ENCODE measurements at places on chromosomes 2 and 18.

DNA sequence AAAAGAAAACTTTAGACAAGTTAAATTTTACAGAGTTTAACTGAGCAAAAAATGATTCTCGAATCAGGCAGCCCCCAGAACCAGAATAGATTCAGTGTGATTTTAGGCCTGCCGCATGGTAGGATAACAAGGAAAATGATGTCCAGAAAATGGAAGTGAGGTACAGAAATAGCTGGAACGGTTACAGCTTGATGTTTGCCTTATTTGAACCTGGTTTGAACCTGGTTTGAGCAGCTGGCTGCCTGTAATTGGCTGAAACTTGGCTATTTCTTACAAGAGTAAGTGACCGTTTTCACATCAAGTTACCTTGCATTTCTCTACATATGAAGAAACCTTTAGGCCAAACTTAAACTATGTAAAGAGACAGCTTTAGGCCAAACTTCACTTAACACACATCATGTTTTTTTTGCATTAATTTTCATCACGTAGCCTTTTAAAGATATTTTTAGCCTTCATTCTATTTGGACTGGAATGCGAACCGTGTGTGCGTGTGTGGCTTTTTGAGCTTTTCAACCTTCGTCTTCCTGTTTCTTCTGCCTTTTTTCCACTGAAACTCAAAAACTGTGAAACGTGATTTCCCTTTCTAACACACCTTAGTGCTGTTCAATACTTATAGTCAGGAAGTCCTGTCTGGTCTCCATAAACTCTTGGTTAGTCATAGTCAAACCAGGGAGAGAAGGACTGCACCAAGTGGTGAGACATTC is 4.5 kb upstream of the POLE4 start:
- no peak for DNase-seq

- no peak for DNase-seq
Observed at GRCh38 chr2:215723631-215724011, 287.8 kb upstream of the FN1 start.

DNA sequence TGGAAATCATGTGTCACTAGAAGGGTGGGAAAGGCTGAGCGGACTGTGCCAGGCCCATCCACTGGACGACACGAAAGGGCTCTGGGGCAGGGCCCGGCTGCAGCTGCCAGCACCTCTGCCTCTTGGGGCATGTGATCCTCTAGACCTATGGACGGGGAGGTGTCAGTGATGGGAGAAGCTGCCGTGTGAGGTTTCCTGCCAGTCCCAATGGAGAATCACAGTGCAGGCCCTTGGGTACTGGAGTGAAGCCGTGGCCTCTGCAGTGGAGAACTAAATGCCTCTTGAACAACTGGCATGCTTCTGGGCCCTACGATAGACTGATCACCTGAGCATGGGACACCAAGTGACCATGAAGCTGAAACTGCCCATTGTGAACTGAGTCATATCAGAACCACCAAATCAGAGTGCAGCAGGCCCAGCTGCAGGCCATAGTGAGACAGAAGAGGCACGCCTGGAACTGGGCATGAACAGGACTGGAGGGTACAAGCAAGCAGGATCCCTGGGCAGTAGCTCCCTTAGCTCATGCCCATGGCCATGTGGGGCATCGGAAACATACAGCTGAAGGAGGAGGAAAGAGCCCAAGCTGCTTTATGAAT is 18.8 kb upstream of the RHOB start:
- no peak for DNase-seq

DNA sequence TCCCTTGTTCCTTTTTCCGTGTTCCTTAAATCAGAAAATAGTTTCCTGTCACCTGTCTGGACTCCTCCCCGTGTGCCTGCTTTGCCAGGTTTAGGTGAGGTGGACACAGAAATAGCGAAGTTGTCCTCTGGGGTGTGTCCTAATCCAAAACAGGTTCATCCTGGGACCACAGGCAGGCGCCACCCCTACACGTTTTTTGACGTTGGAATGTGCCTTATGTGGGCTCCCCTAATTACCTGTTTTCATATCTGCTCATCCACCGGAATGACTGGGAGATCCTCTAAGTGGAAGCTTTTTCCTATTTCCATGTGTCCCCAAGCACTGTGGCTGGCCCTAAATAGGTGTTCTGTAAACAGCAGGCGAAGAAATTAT is 49.0 kb upstream of the PAIP2B start:
- DNase-seq = no peak

GRCh38 chr2:1868683-1869141 is 124.4 kb upstream of the PXDN start:
- no peak for DNase-seq

- DNase-seq = no peak
Observed at GRCh38 chr2:111905990-111906735, 7.8 kb downstream of the MERTK start.

- no peak for DNase-seq
Observed at GRCh38 chr2:238786792-238787490, 60.9 kb upstream of the TWIST2 start.

DNA sequence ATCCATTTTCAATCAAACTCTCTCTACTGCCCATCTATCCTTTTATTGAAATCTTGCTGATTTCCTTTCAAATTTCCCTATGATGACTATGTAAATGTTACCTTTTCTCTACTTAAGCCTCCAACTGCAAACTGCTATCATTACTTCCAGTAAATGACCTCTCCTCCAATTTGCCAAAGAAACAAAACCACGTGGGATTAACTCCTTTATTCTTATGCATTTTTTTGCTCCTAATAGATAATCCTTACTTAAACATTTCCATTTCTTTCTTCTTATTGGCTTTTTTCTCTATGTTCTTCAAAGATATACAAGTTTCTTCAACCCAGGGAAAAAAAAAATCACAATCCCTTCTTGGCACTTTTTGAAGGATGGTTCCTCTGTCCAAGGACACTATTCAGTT is 61.2 kb downstream of the CCDC88A start:
- no peak for DNase-seq

GRCh38 chr2:34853646-34854045 is 1254.5 kb upstream of the FAM98A start:
- no peak for DNase-seq

- no peak for DNase-seq
Observed at GRCh38 chr2:233290051-233290845, 17.4 kb upstream of the SAG start.

- no peak for DNase-seq
Observed at GRCh38 chr2:29223851-29224692, 108.9 kb downstream of the CLIP4 start.

GRCh38 chr18:73959352-73959751 is 188.3 kb downstream of the FBXO15 start:
- DNase-seq = no peak

- no peak for DNase-seq
Observed at GRCh38 chr2:74658516-74658915, 4.5 kb downstream of the SEMA4F start.

DNA sequence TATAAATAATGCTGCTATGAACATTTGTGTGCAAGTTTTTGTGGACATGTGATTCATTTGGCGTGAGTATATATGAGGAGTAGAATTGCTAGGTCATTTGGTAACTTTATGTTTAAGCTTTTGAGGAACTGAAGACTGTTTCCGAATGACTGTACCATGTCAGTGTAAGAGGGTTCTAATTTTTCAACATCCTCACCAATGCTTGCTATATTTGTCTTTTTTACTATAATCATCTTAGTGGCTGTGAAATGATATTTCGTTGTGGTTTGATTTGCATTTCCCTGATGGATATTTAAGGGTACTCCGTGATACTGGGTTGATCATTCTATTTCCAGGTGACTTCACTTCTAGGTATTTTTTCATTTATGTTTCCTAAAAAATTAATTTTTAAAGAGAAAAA is 241.1 kb downstream of the BCL2 start:
- no peak for DNase-seq

DNA sequence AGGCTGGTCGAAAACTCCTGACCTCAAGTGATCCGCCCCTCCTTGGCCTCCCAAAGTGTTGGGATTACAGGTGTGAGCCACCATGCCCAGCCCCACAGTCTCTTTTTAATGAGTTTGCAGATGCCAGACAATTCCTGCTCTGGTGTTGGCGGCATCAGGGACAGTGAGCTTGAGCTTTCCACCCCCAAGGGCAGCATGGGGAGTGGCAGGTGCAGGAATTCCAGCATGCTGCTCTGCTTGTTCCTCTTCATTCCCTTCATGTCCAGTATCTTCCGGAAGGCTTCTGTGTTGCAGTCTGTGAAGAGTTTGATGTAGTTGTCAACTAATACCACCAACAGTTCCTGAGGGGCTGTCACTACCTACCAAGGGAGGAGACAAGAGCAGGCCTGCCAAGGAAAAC is 137.3 kb downstream of the SS18 start:
- no peak for DNase-seq

DNA sequence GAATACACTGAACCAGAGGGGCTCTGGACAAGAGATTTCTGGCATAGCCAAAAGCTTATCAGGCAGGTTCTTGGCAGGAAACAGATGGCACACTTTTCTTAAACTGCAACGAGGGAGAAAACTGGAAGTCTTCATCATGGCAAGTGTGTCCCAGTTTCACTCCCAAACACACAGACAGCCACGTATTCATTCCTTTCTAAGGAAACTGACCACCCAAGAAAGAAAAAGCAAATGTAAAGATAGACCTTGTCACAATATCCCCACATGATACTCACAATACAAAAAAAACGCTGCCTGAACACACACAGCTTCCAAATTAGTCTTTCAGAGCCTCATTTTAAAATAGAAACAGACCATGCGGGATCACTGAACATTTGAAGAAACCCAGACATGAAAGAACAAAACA is 40.6 kb upstream of the RTTN start:
- no peak for DNase-seq

DNA sequence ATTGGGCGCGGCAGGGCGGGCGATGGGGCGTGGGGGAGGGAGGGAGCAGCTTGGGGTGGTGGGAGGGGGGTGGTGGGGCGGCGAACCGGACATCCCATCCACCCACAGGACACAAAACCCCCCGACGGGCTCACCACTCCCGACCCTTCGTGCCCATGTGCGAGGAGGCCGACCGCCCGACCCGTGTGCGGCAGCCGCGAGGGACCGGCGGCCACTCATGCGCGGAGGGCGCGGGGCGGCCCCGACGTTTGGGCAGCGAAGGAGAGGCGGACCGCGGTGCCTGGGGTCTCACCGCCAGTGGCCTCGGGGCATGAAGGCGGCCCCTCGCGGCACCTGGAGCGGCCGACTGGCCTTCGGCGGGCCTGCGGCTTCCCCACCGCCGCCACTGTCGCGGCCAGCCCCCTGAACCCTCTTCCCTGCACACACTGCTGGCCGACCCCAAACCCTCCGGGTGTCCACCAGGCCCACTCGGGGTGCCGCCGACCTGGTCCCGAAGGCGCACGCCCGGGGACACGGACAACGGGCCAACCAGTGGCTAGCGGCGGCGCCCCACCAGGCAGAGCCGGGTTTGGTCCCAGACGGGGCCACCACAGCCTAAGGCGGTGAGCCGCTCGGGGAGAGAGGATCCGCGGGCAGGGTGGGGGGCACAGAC is 94.6 kb upstream of the ANKRD30BL start:
- DNase-seq = no peak

GRCh38 chr18:56388571-56388970 is 249.8 kb downstream of the TXNL1 start:
- no peak for DNase-seq

Data from HL-60 (cell line).